Mesendoderm (in vitro differentiated cells): ENCODE measurements at places on chromosomes 11 and 22.

GRCh38 chr11:35419830-35420333 lies 524 bp upstream of the SLC1A2 start:
- no peak for DNase-seq

GRCh38 chr11:111010391-111011274 lies 234.9 kb upstream of the POU2AF2 start:
- no peak for DNase-seq

GRCh38 chr22:41966607-41967240 lies 2.5 kb upstream of the SEPTIN3 start:
- peak; percentile 97 for DNase-seq

GRCh38 chr22:45169591-45170466 lies 6.1 kb downstream of the NUP50 start:
- DNase-seq: peak; percentile 45

DNA sequence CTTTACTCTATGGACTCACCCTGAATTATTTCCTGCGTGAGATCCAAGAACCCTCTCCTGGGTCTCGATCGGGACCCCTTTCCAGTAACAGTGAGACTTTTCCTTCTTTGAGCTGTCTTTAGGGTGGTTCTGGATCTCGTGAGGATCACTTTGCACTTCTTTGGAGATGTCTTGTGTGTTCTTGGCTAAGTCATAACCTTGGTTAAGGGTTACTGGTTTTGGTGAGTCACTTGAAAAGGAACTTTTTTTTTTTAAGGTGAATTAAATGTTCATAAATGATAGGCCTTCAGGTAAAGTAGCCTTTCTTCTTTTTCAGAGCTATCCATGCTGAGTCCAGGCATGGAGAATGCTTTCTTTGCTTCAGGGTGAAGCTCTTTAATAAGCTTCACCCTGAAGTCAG lies 19.4 kb upstream of the GSTP1 start:
- no peak for DNase-seq

- DNase-seq: peak; percentile 40
These were observed 48.8 kb downstream of the ARHGAP32 start for GRCh38 chr11:129143335-129143734.
